Globus pallidus (tissue), 1 donor: ENCODE measurements at places on chromosomes 13 and 19.

DNA sequence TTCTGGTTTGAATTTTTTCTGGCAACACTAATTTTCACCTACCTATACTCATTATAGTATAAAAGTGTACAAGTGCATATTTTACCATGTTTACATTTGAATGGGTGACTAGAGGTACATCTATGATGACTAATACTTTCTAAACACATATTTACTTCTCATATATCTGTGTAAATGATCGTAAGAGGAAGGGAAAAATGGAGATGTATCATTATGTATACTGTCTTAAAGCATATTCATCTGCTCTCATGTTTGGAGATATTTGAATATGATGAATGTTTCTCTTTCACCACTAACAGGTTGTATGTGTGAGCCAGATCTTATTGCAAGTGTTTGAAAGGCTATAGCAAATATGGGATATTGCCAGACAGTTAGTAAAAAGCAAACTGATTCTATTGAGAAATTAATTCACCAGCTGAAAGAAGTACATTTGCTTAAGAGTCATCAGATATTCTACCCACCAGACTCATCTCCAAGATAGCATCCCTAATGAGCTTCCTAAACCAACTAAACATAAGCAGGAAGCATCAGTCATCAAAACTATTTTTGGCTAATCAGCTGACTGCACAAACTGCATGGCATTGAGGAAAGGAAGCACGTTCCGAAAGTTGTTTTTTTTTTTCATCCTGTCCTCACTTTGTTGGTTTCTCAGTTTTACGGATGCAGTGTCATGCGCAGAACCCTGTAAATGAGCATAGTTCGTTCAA lies 738.2 kb downstream of the GPC5 start:
- no peak for DNase-seq

DNA sequence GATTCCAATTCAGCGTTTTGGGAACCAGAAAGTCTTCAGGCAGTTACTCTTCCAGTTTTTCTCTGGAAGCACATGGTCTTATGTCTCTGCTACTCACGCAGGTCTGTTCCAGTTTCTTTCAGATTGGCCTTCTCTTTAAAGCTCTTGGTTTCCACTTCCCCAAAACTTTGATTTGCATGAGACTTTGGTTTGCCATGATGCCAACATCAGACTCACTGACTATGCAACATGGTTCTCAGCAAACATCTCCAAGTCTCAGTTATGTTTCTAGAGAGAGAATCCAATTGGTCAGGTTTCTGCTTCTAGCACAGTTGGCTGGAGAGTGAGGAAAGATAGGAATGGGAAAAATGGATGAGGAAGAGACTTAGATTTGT lies 3.1 kb downstream of the AKAP11 start:
- peak; percentile 48 for DNase-seq

GRCh38 chr19:40872209-40872608 lies 9.8 kb downstream of the CYP2A7 start:
- DNase-seq: no peak

- DNase-seq: no peak
Measured at GRCh38 chr19:9883231-9883758, 48.2 kb downstream of the PIN1 start.

DNA sequence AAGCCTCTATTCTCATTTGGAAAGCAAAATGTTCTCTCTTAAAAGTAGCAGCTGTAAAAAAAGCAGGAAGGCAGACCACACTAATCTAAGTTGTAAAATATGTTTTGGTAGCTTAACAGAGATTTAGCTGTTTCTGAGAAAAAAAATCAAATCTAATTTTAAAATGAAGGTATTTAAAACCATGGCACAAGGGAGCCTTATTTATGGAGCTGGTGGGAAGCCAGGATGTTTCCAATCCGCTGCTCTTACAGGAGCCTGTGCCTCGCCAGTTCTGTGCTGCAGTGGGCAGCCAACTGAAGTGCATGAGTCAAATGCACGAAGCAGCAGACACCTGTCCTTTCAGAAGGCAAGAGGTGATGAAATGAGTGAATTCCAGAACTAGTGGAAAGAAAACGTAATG lies 28.2 kb downstream of the GPC6 start:
- DNase-seq: no peak

- no peak for DNase-seq
Measured at GRCh38 chr19:48465215-48465614, 4.0 kb upstream of the CYTH2 start.

- DNase-seq: peak; percentile 21
Measured at GRCh38 chr19:47658431-47659348, 49.8 kb downstream of the BICRA start.

DNA sequence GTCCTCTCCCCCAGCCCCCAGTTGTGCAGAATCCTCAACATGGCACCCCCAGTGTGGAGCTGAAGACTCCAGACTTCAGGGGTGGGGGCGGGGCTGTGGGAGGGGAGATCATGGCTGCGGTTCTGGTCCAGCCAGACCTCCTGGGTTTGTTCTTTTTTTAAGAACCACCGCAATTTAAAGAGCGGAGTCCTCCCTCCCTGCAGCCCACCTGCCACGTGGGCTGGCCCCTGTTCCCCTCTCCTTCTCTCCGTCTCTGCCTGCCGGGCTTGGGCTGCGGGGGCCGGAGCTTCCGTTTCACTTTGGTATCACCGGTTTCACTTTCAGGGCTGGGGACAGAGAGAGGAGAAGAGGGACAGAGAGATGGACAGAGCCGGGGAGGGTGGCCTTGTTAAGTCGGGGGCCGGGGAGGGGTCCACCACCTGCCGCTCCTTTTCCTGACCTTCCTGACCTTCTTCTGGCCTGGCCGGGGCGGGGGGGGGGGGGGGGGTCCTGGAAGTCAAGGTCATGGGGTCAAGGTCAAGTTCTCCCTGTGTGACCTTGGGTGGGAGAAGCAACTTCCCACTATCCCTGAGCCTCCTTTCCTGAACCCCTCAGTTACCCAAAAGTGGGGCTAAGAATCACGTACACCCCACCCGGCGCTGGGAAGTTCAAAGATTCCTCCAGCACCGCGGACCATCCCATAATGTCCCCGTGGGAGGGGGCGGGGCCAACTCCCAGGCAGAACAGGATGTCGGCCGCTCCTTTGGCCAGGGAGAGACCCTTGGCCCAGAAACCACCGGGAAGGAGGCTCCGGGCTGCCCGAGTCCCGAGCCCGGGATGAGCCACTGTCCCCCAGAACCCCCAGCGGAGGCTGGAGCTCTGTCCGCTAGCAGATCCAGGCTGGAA lies 11.3 kb upstream of the ZBTB7A start:
- DNase-seq: no peak

GRCh38 chr13:78772933-78773332 lies 114.0 kb upstream of the OBI1 start:
- DNase-seq: no peak

GRCh38 chr19:39138221-39139211 lies 12.9 kb downstream of the PAK4 start:
- DNase-seq: no peak

DNA sequence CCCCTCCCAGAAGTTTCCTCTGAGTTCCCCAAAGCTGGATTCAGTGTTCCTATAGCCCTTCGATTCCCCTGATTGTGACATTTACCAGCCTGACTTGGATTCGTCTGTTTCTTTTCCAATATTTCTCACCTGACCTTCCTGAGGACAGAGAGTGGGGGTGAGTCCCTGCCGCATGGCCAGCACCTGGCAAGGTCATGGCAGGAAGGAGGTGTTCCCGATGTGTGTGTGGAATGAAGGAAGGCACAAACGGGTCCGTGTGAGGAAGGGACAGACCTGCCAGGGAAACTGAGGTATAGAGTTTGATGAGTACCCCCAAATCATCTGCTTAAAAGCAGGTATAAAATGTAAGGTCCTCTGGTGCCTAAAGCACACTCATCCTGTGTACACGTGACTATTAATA lies 3.3 kb downstream of the COL4A1 start:
- DNase-seq: no peak

DNA sequence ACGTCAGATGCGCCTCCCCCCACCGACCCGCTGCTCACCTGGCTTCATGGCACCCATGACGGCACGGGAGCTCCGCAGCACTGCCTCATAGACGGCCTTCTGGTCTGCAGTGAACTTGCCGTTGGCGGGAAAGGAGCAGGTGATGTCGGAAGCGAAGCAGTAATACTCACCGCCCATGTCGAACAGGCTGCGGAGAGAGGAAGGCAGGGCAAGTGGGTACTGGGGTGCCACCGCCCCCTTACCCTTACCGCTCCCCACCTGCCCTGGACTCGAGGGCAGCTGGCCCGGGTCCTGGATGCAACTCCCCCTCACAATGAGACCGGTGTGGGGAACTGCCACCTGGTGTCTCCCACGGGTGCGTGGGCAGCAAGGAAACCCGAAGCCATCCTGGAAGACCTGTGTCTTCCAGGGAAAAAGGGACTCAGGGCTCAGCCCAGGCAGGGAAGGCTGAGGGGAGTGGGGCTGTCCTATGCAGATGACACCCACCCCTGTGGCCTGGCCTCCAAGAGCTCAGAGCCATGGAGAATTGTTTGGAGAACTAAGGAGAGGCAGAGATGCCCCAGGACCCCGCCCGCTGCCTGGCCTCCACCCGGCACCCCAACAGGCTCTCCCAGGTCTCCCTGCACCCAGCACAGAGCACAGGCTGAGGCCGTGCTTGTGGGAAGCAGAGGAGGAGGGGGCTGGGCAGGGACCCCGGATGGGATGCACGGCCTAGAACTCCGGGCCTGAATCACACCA lies 28.3 kb downstream of the CEBPG start:
- no peak for DNase-seq

- DNase-seq: no peak
Measured at GRCh38 chr13:20193907-20194631, 1.3 kb upstream of the GJB2 start.

DNA sequence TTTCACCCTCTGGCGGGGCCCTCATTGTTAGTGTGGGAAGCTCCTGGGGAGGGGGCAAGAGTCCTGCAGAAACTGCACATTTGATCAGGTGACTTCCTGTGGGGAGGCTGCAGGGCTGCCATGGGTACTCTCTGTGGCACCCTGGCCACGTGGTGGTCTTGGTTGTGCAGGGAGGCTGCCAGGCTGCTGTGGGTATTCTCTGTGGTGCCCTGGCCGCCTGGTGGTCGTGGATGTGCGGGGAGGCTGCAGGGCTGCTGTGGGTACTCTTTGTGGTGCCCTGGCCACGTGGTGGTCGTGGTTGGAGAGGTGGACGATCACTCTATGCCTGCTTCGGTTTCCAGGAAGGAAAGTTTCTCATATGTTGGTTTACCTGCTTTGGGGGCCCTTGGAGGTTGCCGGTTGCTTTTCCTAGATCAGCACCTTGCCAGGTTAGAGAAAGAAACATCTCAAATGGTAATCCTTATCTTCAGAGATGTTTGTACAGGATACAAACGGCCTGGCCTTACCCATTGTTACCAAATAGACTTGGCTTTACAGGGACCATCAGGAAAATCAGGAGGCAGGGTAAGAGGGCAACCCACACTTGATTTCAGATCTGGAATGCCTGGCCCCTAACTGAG lies 22.9 kb downstream of the TEX29 start:
- no peak for DNase-seq

GRCh38 chr13:91596842-91597241 lies 198.4 kb downstream of the GPC5 start:
- DNase-seq: no peak

DNA sequence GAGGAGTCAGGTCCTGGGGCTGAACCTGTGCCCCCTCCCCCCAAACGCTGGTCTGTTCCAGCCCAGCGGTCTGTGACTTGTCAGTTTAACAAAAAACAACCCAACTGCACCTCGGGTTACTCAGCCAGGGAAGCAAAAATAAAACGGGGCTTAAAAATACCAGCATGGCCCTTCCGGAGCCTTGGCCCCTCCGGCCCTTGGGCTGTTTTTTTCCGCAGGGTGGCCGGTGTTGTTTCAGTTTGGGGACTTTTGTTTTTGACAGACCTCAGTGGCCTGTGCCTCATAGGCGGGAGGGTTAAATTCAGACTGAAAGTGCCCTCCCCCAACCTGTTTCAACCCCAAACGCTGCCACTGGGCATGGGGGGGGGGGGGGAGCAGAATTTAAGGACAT lies 4.0 kb downstream of the TCF3 start:
- DNase-seq: no peak

DNA sequence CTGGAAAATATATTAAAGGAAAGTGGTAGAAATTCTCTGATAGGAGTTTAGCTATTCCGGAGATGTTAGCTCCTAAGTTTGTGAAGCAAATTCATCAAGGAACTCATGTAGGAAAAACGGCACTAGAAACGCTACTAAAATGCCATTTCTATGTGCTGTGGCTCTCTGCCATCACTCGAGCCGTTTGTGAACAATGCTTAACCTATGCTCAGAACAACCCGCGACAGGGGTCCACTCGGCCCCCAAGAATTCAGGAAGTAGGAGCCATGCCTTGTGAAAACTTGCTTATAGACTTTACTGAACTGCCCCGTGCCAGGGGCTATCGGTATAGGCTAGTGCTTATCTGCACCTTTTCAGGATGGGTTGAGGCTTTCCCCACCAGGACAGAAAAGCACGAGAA lies 14.2 kb upstream of the SLC15A1 start:
- no peak for DNase-seq

- no peak for DNase-seq
Measured at GRCh38 chr13:102367836-102368235, 34.0 kb downstream of the FGF14 start.

DNA sequence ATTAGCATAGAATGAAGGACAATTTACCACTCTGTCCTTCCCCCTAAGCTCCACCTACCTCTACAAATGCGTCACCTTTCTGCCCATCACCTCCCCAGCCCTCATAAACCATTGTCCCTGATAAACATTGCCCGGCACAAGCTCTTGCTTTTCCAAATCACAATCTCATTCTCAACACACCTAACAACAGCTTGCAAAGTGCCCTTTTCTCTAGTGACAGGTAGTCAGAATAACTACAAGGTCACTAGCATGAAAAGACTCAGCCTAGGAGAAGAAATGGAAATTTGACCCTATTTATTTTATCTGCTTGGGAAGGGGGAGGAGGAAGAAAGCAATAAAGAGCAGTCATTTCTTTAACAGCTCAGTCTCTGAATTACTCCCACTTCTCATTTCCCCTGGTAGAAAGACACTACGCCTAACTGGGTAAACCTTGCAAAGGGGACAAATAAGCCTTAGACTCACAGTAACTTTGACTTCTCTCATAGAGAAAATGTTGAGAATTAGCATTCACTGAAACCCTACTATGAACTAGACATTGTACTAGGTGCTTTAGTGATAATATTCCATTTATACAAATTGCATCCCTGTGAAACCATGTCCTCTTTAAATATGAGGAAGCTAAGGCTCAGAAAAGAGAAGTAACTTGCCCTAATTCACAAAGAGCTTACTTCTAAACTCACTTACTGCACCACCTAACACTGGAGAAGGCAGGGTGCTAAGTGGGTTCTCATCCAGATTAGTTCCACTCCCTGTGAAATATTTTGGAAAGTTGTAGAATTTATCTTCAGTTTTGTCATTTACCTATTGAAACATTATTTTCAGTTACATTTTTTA lies 116.2 kb upstream of the FNDC3A start:
- peak; percentile 33 for DNase-seq
